ENCODE measurements at places on chromosomes 11 and 22. TPM values are rescaled to one million over a fixed set of nuclear protein-coding genes. Genes with fewer than 3 reads are reported as not detected.

KRTAP5-9 gene
- total RNA-seq, result not detected

SMC1B gene
- not detected for total RNA-seq

PANX2 gene
- total RNA-seq, result not detected

CLCF1 gene
- 13.9 TPM for total RNA-seq

KCNQ1 gene
- total RNA-seq, result 0.35 TPM

B3GAT1 gene
- under 0.01 TPM for total RNA-seq

DNA sequence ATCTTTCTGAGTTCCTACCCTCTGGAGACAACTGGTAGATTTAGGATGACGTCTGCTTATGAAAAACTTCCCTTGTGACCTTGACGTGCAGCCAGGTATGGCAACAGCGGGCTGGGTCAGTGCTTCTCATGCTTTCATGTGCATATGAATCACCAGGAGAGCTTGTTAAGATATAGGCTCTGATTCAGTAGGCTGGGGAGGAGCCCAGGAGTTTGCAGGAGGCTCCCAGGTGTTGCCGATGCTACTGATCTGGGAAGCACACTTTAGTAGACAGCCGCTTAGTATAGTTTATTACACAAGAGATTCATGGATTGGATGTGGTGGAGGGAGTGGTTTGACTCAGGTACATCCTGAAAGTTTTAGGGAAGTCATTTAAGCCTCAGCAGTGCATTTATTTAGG is 23.8 kb downstream of the DIXDC1 start:
- DNase-seq, result peak; percentile 82

DNA sequence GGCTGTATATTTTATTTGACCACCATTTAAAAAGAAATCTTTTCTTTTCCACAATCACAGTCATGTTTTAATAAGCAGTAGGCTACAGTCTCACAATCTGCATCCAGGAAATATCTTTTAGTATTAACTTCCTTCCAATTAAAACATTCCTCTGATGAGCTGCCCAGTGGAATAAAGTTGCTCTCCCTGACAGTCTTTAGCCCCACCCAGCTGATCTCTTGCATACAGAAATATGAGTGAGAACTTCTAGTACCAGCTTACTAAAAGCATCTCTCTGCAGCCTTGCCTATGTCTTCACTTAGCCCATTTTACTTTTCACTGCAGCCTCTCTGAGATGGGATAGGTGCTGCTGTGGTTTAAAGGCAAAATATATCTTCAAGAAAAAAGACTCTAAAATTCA is 143.4 kb upstream of the ANO3 start:
- DNase-seq, result peak; percentile 23

DNA sequence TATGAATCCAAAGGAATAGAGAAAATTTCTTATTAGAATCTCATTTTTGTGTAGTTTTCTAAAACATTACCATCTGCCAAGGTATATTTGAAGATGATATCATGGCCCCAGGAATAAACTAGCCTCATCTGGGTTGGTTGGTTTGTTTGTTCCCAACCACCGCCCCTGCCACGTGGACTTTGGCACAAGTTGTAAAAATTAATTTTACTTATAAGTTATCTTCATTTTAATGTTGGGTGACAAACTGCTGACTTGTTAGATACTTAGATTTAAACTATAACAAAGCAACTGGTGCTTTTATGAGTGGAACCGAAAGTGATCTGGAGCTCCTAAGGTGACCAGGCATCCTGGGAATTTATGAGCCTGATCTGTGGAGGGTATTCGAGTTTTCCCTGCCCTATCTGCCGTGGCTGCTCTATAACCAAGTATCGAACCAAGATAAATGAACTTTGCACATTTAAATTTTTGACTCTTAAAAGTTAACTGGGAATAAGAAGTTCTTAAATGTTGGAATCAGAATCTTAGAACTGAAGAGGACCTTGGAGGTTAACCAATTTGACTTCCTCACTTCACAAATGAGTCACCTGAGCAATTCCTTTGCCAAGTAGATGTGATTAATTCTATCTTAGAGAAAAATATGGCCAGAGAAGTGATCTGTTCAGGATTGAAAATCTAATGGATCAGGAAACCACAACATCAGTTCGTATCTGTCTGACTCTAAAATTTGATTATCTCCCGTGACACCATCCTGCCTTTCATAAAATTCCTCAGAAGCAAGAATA is 129.1 kb upstream of the ARHGAP42 start:
- DNase-seq, result peak; percentile 78

GRCh38 chr11:109085708-109086373 is 336.1 kb upstream of the C11orf87 start:
- DNase-seq, result no peak

DNA sequence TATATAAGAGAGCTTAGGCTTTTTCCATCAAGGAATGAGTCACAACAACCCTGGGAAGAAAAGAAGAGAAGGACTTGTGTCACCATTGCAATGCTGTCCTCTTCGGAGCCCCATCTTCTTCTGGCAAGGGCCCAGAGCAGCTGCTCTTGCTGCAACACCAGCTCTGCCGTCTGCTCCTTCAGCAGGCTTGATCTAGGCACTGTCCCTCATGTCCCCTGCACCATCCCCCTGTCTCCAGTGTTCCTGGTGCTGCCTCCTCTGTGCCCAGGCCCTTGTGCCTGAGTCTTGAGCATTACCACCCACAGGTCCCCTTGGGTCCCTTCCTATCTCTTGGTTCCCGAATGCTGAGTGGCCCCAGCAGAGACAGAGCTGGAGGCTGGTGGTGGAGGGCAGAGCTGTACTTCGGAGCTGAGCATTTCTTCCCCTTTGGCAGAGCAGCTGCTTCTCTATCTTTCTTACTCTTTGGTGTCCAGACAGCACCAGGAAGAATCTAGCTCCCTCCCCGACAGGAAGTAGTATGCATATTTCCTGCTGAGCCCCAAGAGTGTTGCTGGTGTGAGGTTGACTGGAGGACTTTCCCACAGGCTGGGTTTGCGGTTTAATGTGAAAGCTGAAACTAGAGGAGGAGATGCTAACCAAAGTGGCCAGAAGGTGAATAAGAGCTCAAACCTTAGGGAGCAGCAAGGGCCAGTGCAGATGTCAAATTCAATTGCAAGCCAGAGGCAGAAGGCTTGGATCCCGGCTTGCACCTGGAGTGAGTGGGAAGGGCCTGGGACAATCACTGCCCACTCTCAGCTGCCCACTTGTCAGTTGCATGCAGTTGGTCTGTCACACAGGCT is 27.8 kb downstream of the WEE1 start:
- no peak for DNase-seq

- DNase-seq, result no peak
These were observed 309.8 kb upstream of the CNTN5 start for GRCh38 chr11:98710986-98711385.

- DNase-seq, result no peak
These were observed 13.3 kb downstream of the CSNK1E start for GRCh38 chr22:38303974-38304373.

- no peak for DNase-seq
These were observed 51.6 kb downstream of the OPCML start for GRCh38 chr11:133480722-133481121.
